ENCODE measurements at places on chromosomes 2 and 18. TPM values are rescaled to one million over a fixed set of nuclear protein-coding genes. Genes with fewer than 3 reads are reported as not detected.

The RANBP2 gene
- 9.8 TPM for polyA plus RNA-seq

The MBD2 gene
- polyA plus RNA-seq = 29.5 TPM

The CCDC150 gene
- polyA plus RNA-seq = 4.3 TPM

The GREB1 gene
- 0.05 TPM for polyA plus RNA-seq

The SLC14A1 gene
- 18.3 TPM for polyA plus RNA-seq

The SCN9A gene
- polyA plus RNA-seq = 33.7 TPM

The IL36G gene
- polyA plus RNA-seq = not detected

The CPLX4 gene
- not detected for polyA plus RNA-seq

The TPO gene
- not detected for polyA plus RNA-seq

- DNase-seq = no peak
Observed at GRCh38 chr18:61085761-61086160, 247.5 kb upstream of the CDH20 start.

DNA sequence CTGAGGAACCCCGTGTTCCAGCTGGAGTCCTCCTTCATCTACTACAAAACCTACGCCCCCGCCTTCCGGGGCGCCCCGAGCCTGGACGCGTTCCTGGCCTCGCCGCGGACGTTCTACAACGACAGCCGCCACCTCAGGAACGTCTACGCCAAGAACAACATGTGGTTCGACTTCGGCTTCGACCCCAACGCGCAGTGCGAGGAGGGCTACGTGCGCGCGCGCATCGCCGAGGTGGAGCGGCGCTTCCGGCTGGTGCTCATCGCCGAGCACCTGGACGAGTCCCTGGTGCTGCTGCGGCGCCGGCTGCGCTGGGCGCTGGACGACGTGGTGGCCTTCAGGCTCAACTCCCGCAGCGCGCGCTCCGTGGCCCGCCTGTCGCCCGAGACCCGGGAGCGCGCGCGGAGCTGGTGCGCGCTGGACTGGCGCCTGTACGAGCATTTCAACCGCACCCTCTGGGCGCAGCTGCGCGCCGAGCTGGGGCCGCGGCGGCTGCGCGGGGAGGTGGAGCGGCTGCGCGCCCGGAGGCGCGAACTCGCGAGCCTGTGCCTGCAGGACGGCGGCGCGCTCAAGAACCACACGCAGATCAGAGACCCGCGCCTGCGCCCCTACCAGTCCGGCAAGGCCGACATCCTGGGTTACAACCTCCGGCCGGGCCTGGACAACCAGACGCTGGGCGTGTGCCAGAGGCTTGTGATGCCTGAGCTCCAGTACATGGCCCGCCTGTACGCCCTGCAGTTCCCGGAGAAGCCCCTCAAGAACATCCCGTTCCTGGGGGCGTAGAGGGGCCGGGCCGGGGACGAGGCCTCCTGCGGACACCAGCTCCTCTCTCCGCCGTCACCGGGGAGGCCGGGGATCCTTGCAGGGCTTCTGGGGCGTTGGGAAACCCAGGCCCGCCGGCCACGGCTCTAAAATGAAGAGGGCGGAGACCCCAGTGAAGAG is 5.3 kb upstream of the NEU4 start:
- DNase-seq = peak; percentile 31

- no peak for DNase-seq
Observed at GRCh38 chr18:11847811-11848210, 3.4 kb upstream of the CHMP1B start.

GRCh38 chr18:39561126-39561525 is 1995.5 kb upstream of the CELF4 start:
- no peak for DNase-seq

GRCh38 chr2:58215429-58215828 is 25.7 kb downstream of the FANCL start:
- DNase-seq = peak; percentile 34

DNA sequence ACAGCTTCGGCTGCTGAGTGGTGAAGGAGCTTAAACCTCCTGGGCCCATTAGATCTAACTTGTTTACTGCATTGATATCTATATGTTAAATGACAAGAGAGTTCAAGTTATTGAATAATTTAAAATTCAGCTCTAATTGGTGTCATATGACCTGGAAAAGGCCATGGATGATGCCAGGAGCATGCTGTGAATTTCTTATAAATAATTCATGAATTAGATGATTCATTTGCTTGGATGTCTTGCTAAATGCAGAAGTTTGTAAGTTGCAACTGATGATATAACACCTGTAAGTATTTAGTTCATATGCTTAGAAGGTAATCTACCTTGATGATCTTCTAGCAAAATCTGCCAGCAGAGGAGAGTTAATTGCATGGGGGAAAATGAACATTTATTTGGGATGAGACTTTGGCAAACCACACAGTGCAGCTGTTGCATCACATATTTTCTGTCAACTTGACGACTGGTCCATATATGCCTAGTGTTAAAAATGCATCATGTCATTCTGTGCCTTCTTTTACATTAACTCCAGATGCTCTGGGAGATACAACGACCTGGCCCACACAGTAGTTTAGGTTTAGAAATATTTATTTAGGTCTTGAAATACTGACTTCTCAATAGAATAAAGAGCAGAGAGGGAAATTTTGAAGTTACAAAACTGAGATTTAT is 226.3 kb downstream of the KIAA1328 start:
- no peak for DNase-seq

- DNase-seq = peak; percentile 39
Observed at GRCh38 chr2:37324786-37325624, at the start of gene PRKD3. TSS of gene PRKD3 (minus strand) at chr2:37324833. CDS start at chr2:37316524, 8,309 bp downstream.

DNA sequence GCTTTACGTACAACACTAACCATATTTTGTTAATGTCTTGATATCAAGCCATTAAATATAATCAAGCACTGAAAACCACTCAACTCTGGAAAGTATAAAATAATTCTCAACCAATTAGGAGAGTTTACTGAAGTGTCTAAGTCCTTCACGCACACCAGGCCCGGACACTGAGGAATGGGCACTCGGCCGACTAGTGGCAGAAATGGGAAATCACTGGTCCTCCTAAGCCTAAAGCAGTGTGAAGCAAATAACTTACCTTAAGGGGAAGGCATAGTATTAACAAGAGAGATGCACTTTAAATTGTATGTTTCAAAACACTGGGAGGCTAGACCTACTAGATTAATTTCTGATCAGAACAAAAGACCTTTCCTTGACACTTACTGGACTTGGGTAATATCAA is 45.7 kb downstream of the FAM210A start:
- DNase-seq = no peak

DNA sequence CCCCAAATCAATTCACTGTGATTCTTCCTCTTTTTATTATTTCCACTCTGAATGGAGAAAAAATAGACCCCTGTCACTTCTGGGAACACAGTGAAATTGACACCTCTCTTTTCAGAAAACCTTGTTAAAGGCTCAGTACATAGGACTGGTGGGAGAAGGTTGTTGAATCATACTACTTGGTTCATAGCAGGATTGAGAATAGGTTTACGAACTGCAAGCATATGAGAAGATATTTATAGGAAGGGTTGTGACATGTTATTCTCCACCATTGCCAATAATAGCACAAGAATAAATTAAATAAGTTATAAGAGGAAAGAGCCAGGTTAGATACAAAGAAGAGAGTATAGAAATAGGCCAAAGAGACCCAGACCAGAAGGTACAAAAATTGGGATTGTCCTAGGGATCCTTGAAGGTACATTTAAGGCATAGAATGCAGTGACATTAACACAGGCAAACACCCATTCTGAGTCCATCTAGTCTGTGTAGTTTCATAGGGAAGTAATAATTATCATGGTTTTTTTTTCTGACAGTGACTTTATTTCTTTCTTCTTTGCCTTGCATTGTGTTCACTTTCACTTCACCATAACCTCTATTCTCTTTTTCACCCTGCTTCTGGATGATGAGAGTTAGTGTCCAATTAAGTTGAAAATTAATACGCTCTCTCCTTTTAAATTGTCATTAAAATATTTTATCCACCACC is 21.8 kb upstream of the SERPINE2 start:
- no peak for DNase-seq

DNA sequence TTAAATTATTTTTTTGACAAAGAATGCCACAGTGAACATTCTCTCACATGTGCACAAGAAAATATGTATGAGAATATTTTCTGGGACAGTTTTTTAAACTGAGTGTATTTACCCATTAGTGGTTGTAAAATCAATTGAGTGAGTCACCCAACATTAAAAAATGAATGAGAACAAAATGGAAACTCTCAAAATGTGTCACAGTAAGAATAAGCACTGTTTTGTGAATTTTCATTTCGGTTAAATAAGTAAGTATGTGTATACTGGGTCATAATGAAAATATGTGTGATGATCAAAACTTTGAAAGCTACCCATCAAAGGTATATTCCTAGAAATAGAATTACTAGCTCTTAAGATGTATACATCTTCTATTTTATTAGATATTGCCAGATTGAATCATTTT is 11.6 kb downstream of the BABAM2 start:
- DNase-seq = no peak

GRCh38 chr2:44884231-44884630 is 57.3 kb upstream of the SIX3 start:
- no peak for DNase-seq

DNA sequence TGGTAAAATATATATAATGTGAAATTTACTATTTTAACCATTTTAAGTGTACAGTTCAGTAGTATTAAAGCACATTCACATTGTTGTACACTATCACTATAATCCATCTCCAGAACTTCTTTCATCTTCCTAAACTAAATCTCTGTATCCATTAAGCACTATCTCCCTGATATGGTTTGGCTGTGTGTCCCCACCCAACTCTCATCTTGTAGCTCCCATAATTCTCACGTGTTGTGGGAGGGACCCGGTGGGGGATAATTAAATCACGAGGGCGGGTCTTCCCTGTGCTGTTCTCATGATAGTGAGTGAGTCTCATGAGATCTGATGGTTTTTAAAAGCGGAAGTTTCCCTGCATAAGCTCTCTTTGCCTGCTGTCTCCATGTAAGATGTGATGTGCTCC is 178.9 kb upstream of the NABP1 start:
- DNase-seq = no peak

DNA sequence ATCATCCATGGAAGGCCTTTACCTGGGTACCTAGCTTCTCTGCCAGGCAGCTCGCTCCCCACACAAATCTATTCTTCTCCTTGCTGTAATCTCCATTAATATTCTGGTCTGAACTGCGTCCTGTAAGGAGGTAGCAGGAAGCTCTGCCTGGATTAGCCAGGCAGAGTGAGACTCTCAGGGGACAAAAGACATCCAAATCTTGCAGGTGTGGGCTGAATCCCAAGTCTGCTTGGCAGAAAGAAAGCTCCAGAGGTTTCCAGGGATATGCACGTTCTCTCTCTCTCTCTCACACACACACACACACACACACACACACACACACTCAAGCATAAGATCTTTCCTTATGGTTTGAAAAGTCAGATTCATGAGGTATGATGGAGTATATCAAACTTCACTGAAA is 66.5 kb downstream of the THNSL2 start:
- DNase-seq = no peak

- DNase-seq = peak; percentile 6
Observed at GRCh38 chr2:232389327-232389726, 10.8 kb downstream of the ALPP start.

- DNase-seq = no peak
Observed at GRCh38 chr2:105468582-105469042, 69.8 kb upstream of the FHL2 start.

- no peak for DNase-seq
Observed at GRCh38 chr2:2866459-2866858, 511.2 kb downstream of the EIPR1 start.

- peak; percentile 44 for DNase-seq
Observed at GRCh38 chr2:50491541-50492476, 540.1 kb downstream of the NRXN1 start.

DNA sequence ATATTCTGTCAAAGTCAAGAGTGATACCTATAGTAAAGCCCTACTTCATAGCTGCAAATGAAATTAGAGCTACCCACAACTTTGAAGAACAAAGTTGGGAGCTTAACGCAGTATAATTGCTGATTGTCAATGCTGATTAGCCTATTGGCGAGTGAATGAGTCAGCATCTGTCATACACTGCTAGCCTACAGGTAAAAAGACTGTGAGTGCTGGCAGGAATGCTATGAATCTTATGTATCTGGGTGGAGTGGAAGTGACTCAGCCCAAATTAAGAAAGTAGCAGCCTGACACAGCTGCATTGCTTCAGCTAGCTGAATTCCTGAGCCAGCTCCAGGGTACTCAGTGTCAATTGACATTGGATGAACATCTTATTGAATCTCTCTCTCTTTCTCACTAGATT is 179.4 kb upstream of the DCC start:
- no peak for DNase-seq

- no peak for DNase-seq
Observed at GRCh38 chr2:184971546-184972068, 373.3 kb downstream of the ZNF804A start.

GRCh38 chr2:37775908-37776250 is 104.4 kb upstream of the CDC42EP3 start:
- DNase-seq = peak; percentile 84

GRCh38 chr2:69030800-69031428 is 17.9 kb downstream of the ANTXR1 start:
- DNase-seq = no peak

DNA sequence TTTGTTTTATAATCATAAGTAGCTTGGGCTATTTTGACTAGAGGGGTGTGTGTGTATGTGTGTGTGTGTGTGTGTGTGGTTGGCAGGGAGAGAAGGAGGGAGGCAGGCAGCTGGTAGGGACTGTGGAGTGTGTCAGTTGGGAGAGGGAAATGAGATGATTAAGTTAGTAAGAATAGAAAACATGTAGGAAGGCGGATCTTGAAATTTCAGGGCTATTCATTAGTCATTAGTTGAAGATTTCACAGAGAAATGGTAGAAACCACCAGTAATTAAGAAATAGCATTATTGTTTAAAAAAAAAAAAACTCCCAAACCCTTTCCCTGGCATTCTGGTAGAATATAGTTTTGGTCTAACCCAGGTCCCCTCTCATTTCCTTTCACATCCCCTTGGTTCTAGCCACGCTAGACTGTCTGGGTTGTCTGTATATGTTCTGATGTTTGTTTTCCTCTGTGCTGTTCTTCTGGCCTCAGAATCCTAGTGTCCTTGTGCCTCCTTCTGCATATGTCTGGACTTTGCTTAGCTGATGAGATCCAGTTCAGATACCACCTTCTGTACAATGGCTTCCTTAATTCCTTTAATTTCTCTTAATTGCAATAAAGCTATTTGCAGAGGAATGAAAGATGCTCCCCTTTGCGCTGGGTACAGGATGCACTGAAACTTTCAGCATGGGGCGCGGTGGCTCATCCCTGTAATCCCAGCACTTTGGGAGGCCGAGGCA is 161.6 kb downstream of the NEDD4L start:
- DNase-seq = peak; percentile 83

DNA sequence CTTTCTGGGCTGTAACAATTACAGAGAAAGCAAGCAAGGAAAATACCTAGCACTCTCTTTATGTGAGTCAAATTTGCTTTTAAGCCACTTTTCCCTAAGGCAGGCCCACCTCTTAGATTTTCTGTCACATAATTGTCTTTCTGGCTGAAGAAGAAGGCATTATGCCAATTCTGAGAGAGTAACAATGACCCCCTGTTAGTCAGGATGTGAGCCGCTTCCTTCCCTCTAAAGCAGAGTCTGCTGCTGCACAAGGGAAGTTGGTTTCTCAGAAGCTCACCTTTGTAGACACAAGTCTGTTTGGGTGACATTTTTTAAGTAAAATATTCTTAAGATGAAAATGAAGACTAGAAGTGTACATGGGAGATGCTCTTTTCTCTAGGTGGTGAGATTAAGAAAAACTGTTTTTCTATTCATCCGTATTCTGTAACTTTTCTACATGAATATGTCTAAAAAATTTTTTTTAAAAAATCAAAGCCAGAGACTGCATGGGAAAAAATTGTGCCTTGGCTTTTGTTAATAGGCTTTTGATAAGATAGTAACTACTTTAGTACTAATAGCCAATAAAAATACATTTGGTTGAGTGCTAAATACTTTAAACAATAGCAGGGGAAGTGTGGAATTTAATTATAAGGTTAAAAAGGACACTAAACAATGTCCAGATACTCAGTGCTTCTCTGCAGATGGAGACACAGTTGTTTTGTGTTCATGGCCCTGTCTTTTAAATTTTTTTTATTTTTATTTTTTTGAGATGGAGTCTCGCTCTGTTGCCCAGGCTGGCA is 33.4 kb upstream of the VPS54 start:
- peak; percentile 5 for DNase-seq

Measured in IMR-90 (cell line).